ENCODE measurements at places on chromosomes 13 and 19. TPM values are rescaled to one million over a fixed set of nuclear protein-coding genes. Genes with fewer than 3 reads are reported as not detected.

The GTF3A gene
- 148 TPM for total RNA-seq

- H3K27ac ChIP-seq, result no peak overlapping the region
- no peak for DNase-seq
- no peak overlapping the region for H3K4me3 ChIP-seq
- H3K4me1 ChIP-seq, result no peaks in the 10 kb centered on the region
Measured at GRCh38 chr13:35530581-35530980, 54.1 kb upstream of the MAB21L1 start.

DNA sequence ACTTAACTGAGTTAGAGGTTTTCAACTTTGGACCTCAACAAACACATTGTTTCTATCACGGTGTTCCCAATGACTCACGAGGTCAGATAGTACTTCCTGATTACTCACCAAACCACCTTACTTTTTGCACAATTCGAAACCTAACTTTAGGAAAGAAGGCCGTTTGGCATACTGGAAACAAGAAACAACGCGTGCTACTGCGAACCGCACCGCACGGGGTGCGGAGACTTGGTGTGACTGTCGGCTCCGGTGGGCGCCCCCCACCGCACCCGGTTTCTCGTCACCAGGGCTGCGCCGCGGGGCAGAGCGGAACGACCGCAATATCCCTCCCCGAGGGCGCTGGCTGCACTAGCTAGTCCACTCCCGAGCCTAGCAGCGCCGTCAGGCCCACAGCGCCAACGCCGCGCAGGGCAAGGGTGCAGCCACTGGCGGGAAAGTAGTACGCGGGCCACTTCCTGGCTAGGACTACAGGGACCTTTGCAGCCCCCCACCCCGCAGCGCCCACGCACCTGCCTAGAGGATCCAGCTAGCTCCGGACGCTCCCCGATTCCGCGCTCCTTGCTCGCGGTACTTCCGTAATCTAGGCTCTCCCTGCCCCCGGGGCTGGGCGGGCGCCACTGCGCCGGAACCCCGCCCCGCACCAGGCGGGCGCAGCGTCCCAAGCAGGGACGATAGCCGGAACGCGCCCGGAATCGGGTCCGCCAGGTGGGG, at the start of gene PARP4:
PARP4 (minus strand) TSS at position 582 of the 711 bp plus-strand sequence. CDS start 9,002 bp downstream, outside the sequence.
- peak within 1 kb of the TSS; percentile 86 for H3K27ac ChIP-seq
- H3K4me1 ChIP-seq, result peaks cover 5% of the 10 kb centered on the region
- no peaks in the 10 kb centered on the region for H3K36me3 ChIP-seq
- no peaks in the 10 kb centered on the region for H3K27me3 ChIP-seq

DNA sequence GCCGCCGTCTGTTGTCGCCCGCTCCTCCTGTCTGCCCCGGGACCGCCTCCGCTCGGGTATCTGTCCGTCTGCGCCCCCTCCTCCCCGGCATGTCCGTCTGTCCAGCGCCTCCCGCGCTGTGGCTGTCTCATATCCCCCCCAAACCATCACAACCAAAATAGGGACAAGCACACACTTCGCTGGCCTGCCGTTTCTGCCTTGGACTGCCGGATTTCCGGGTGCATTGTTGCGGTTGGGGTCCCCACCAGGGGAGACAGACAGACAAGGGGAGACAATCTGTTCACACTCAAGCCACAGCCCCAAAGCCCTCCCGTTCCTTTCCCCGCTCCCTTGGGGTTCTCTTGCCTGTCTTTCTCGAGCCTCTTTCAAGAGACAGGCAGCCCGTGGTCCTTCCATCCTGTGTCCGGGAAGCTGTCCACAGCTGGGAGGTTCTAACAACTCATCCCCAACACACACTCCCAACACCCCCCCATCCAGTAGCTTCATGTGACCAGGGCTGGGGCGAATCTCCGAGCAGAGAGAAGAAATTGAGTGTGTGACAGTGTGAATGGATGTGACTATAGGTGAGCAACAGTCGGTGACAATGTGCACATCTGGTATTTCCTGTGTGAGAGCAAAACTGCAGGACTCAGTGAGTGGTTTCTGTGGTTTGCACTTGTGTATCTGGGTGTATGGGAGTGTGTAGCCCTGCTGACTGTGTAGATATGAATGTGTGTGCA, 16.5 kb upstream of the FOSB start:
- H3K4me1 ChIP-seq, result peaks cover 12% of the 10 kb centered on the region
- no peak overlapping the region for H3K27ac ChIP-seq
- H3K36me3 ChIP-seq, result no peaks in the 10 kb centered on the region

Data from IMR-90 (cell line).